ENCODE measurements at places on chromosomes 6 and 20.

DNA sequence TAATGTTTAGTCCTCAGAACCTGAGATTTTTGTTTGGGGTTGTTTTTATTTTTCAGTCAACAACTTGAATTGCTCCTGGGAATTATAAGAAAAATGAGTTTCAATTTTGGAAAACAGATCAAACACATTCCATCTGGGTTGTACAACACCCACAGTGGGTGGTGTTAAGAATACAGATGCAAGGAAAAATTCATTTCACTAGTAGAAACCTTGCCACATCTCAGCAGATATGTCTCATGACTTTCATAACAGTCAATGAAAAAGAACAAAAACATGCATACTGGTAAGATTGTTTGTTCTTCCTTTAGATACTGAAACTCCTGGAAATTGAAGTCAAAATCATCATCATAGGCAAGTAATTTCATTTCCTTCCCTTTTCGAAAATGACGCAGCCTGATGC, 78.9 kb downstream of the MOXD1 start:
- DNase-seq: no peak

GRCh38 chr20:50439539-50440453, 70.4 kb upstream of the PTPN1 start:
- DNase-seq: no peak

- no peak for DNase-seq
Observed at GRCh38 chr20:33624399-33624798, 37.7 kb upstream of the C20orf144 start.

GRCh38 chr6:56573624-56574023, 69.1 kb downstream of the DST start:
- no peak for DNase-seq

DNA sequence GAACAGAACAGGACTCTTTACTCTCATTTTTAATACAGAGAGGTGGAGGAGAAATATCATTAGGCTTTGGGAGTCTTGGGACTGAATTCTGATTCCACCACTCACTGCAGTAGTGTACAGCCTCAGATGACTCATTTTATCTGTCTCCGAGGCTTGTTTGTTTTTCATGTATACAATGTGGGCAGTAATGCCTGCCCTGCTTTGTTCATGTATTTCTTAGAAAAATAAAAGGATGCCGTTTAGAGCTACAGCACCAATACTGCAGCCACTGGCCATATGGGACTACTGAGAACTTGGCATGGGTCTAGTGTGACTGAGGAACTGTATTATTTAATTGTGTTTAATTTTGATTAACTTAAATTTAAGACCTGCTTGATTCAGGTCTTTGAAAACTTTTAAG, 41.2 kb upstream of the JAG1 start:
- no peak for DNase-seq

DNA sequence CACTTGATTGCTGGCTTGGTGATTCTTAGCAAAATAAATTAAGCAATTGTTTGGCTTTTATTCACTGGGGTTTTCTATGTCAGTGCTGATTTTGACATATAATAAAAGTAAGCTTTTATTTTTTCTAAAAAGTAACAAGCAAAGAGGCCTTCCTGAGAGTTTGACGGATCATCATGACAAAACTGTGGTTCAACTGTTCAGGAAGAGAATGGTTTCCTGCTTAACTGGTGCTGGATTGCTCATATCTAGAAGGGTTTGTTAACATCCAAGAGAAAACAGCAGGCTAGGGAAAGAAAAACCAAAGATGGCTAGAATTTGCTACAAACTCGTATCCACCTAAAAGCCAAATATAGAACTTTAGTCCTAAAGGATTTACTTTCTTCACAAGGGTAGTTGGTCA, 21.2 kb downstream of the SERPINB1 start:
- no peak for DNase-seq

DNA sequence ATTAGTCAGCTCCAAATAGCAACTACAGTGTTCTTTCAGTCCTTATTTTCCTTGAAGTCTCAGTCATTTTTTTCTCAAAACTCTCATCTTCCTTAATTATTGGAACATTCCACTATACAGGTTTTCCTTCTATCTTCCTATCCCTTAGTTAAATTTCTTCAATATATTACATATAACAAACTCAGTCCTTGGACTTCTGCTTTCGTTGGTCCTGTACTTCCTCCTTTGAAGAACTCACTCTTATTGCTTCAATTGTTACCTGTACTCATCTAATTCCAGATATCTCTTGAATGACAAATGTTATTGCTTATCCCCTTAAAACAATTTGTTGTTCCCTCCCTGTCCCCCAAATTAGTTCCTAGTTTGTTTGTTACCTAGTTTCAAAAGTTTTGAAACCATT, 67.7 kb upstream of the NOTCH4 start:
- DNase-seq: no peak

- DNase-seq: no peak
Observed at GRCh38 chr6:39420300-39421265, 98.1 kb upstream of the KCNK16 start.

DNA sequence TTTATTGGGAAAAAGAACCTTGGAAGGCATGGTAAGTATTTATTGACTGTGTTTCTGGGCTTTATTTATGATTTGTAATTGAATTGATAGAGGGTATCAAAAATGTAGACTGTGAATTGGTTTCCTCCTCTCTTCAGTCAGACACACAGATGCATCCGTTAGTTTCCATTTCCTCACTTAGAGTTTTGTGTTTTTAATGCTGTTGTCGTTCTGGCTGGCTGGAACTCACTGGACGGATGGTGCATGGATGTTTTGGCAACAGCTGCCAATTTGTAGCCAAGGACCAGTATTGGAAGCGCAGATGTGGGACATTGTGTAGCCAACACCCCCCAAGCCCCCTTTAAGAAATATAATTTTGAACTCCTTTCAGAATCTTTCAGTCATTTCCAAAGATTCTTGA, 134.5 kb downstream of the JARID2 start:
- no peak for DNase-seq

GRCh38 chr6:130282234-130282995, 59.7 kb upstream of the SAMD3 start:
- DNase-seq: no peak

DNA sequence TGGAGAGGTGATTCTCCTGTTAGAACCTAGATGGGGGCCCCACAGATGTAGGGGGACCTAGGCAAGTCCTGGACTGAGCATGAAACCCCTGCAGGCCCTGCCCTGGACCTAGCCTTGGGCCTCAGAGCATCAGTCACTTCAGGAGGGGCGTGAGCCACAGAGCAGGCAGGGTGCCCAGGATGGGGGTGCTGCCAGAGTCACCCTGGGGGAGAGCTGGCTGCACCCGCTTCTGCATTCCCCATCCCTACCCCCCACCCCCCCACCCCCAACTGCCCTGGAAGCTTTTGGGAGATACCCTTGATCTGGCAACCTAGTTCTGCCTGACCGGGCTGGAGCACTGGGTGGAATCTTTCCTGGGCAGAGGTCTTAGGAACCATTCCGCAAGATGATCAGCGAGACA, 125.6 kb downstream of the GRM4 start:
- DNase-seq: no peak

GRCh38 chr6:34358389-34358905, 34.0 kb downstream of the NUDT3 start:
- no peak for DNase-seq

GRCh38 chr20:5923493-5923892, 26.8 kb downstream of the TRMT6 start:
- DNase-seq: no peak
